ENCODE measurements at places on chromosomes 2 and 18. TPM values are rescaled to one million over a fixed set of nuclear protein-coding genes. Genes with fewer than 3 reads are reported as not detected.

Gene SERPINB10
- not detected for total RNA-seq

Gene KLHL14
- total RNA-seq, result 1.3 TPM

Gene SLC14A1
- total RNA-seq, result 0.36 TPM

Gene LRP2
- 0.23 TPM for total RNA-seq

Gene SERPINB5
- not detected for total RNA-seq

Gene ASXL3
- total RNA-seq, result 7.2 TPM

Gene RNF144A
- total RNA-seq, result 81.3 TPM

Gene CNNM3
- total RNA-seq, result 14.7 TPM

Gene CLASP1
- total RNA-seq, result 95.1 TPM

Gene LINC00305
- 16.4 TPM for total RNA-seq

GRCh38 chr2:176637486-176638166 is 368.4 kb downstream of the MTX2 start:
- H3K4me1 ChIP-seq, result peaks cover 9% of the 10 kb centered on the region
- H3K27ac ChIP-seq, result no peak overlapping the region
- peak overlapping the region; percentile 86 for H3K4me3 ChIP-seq
- no peaks in the 10 kb centered on the region for H3K36me3 ChIP-seq
- peaks cover 2% of the 10 kb centered on the region for H3K27me3 ChIP-seq

GRCh38 chr18:48348739-48349138 is 60.4 kb downstream of the ZBTB7C start:
- no peak for DNase-seq
- H3K4me1 ChIP-seq, result peaks cover under 1% of the 10 kb centered on the region
- peaks cover 5% of the 10 kb centered on the region for H3K27me3 ChIP-seq
- no peaks in the 10 kb centered on the region for H3K36me3 ChIP-seq
- H3K4me3 ChIP-seq, result no peak overlapping the region

- no peak overlapping the region for H3K4me3 ChIP-seq
- no peaks in the 10 kb centered on the region for H3K4me1 ChIP-seq
- H3K27ac ChIP-seq, result no peak overlapping the region
- H3K27me3 ChIP-seq, result no peaks in the 10 kb centered on the region
Measured at GRCh38 chr2:49237867-49238603, 83.7 kb upstream of the FSHR start.

GRCh38 chr2:235864302-235864701 is 303.9 kb downstream of the GBX2 start:
- no peak overlapping the region for H3K27ac ChIP-seq
- H3K4me1 ChIP-seq, result peaks cover 24% of the 10 kb centered on the region
- H3K27me3 ChIP-seq, result peaks cover 5% of the 10 kb centered on the region
- no peak for DNase-seq
- H3K4me3 ChIP-seq, result no peak overlapping the region
- no peaks in the 10 kb centered on the region for H3K36me3 ChIP-seq

GRCh38 chr18:29874519-29875098 is 1167.9 kb downstream of the DSC3 start:
- no peak overlapping the region for H3K27ac ChIP-seq
- no peak overlapping the region for H3K4me3 ChIP-seq
- peak; percentile 53 for DNase-seq
- no peaks in the 10 kb centered on the region for H3K36me3 ChIP-seq

- H3K4me1 ChIP-seq, result no peaks in the 10 kb centered on the region
- no peak overlapping the region for H3K4me3 ChIP-seq
- no peak overlapping the region for H3K27ac ChIP-seq
- H3K27me3 ChIP-seq, result no peaks in the 10 kb centered on the region
- peak; percentile 9 for DNase-seq
Measured at GRCh38 chr18:61435064-61435652, 101.9 kb downstream of the CDH20 start.

GRCh38 chr2:72950558-72951255 is 33.4 kb downstream of the EMX1 start:
- no peak overlapping the region for H3K4me3 ChIP-seq
- H3K27me3 ChIP-seq, result peaks cover 9% of the 10 kb centered on the region
- peaks cover 21% of the 10 kb centered on the region for H3K4me1 ChIP-seq
- no peak overlapping the region for H3K27ac ChIP-seq
- DNase-seq, result no peak

DNA sequence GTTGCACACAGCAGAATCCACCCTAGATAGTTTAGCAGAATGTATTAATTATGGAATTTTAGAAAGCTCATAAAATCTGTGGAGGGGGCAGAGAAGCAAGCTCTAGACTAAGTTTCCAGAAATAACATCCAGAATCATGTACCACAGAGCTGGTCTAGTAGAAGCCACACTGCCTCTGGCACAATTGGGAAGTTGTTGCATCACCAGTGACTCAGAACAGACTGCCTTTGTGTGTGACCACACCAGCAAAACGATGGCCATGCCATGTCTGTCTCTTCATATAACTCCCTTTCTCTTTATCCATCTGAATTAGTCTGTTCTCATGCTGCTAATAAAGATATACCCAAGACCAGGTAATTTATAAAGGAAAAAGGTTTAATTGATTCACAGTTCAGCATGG is 158.9 kb downstream of the CCDC148 start:
- no peaks in the 10 kb centered on the region for H3K36me3 ChIP-seq
- H3K27ac ChIP-seq, result no peak overlapping the region
- DNase-seq, result no peak
- H3K4me1 ChIP-seq, result no peaks in the 10 kb centered on the region
- no peak overlapping the region for H3K4me3 ChIP-seq

DNA sequence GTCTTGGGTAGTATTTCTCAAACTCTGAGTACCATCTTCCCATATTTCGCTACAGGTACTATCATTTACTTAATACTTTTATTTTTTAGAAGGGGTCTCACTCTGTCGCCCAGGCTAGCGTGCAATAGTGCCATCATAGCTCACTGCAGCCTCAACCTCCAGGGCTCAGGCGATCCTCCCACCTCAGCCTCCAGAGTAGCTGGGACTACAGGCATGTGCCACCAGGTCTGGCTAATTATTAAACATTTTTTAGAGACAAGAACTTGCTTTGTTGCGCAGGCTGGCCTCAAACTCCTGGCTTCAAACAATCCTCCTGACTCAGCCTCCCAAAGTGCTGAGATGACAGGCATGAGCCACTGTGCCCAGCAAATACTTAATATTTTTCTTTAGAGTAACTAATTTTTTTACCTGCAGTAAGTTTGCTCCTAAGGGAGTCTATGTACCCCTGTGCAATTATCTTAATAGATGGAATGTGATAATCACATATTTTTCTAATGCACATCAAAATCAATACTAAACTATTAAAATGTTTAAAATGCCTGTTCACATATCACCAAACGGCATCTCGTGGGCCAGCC is 100.6 kb upstream of the ST3GAL5 start:
- peaks cover 4% of the 10 kb centered on the region for H3K36me3 ChIP-seq
- DNase-seq, result no peak
- no peak overlapping the region for H3K4me3 ChIP-seq
- H3K4me1 ChIP-seq, result no peaks in the 10 kb centered on the region
- no peak overlapping the region for H3K27ac ChIP-seq
- no peaks in the 10 kb centered on the region for H3K27me3 ChIP-seq

GRCh38 chr2:164523726-164524125 is 97.6 kb downstream of the GRB14 start:
- no peak for DNase-seq
- no peak overlapping the region for H3K4me3 ChIP-seq
- no peak overlapping the region for H3K27ac ChIP-seq

DNA sequence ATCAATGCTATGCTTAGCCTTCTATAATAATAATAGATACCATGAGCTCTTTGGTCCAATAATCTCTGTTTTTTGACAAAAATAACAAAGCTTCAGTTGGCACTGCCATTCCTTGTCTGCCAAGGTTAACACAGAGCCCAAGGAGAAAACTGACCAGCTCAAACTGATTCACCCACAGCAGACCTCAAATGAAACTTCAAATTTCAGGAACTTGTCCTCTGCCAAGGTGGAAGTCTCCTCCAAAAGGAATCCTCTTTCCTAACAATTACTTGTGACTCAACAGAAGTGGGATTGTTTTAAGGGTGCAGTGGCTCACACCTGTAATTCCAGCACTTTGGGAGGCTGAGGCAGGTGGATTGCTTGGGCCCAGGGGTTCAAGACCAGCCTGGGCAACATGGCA is 12.1 kb downstream of the AAK1 start:
- H3K36me3 ChIP-seq, result no peaks in the 10 kb centered on the region
- no peak for DNase-seq
- peaks cover 16% of the 10 kb centered on the region for H3K4me1 ChIP-seq
- H3K27ac ChIP-seq, result no peak overlapping the region

GRCh38 chr18:50933684-50934083 is 34.2 kb upstream of the ELAC1 start:
- H3K4me1 ChIP-seq, result peaks cover 3% of the 10 kb centered on the region
- DNase-seq, result no peak
- H3K36me3 ChIP-seq, result no peaks in the 10 kb centered on the region
- H3K27me3 ChIP-seq, result peaks cover 1% of the 10 kb centered on the region
- no peak overlapping the region for H3K27ac ChIP-seq
- H3K4me3 ChIP-seq, result no peak overlapping the region

DNA sequence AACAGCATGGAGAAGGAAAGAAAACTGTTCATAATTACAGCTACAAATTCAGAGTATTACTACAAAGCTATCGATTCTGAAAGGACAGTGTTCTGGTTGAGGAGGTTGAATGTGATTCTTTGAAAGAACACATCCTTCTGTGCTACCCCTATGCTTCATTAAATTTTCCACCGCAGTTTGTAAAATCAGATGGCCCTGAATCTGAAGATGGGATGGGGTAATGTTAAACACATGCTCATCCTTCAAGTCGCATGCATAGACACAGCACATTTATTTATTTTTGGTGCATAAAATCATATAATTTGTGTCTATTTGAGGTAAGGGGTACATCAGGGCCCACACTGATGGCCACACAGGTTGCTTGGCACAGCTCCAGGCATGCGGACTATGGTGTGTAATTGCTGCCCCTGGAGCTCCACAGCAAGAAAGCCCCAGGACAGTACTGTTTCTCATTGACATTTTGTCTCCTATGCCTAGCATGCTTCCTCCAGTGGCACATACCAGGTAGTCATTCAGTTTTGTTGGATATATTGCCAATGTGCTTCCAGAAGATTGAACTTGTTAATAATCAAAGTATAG is 238.8 kb upstream of the TANK start:
- no peaks in the 10 kb centered on the region for H3K4me1 ChIP-seq
- no peak overlapping the region for H3K27ac ChIP-seq
- no peak for DNase-seq
- H3K4me3 ChIP-seq, result no peak overlapping the region
- H3K27me3 ChIP-seq, result peaks cover 2% of the 10 kb centered on the region

DNA sequence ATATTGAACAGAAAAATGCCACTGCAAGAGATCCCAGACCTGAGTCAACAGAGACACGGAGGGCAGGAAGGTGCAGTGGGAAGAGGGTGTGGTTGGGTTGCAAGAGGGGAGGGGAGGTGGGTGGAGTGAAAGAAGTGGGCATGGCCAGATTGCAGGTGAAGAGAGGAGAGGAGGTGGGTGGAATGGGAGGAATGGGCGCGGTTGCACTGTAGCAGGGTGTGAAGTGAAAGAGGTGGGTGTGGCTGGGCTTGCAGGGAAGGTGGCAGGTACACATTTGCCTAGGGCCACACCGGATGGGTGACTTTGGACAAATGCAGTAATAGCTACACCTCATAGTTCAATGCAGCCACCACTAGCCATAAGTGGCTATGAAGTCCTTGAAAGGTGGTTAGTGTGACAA is 71.1 kb downstream of the DOCK10 start:
- DNase-seq, result no peak
- no peaks in the 10 kb centered on the region for H3K36me3 ChIP-seq
- H3K27ac ChIP-seq, result no peak overlapping the region
- no peaks in the 10 kb centered on the region for H3K4me1 ChIP-seq
- no peaks in the 10 kb centered on the region for H3K27me3 ChIP-seq
- no peak overlapping the region for H3K4me3 ChIP-seq

DNA sequence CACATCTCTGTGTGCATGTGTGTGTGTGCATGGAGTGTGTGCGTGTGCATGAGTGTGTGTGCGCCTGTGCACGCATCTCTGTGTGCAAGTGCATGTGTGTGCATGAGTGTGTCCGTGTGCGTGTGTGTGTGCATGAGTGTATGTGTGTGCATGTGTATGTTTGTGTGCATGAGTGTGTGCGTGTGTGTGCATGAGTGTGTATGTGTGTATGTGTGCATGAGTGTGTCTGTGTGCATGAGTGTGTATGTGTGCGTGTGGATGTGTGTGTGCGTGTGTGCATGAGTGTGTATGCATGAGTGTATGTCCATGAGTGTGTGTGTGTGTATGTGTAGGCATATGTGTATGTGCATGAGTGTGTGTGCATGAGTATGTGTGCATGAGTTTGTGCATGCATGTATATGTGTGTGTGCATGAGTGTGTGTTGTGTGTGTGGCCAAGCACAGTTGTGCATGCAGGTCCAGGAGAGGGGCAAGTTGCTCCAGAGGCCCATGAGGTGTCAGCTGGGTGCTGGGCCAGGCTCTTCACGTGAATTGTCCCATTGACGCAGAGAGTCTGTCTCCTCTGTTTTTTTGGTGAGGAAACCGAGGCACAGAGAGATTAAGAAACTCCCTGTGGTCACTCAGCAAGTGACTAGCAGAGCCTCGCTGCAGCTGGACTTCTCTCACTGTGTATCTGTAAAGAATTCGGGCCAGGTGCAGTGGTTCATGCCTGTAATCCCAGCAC is 75.5 kb downstream of the ASB1 start:
- DNase-seq, result no peak
- H3K4me1 ChIP-seq, result peaks cover 4% of the 10 kb centered on the region
- H3K36me3 ChIP-seq, result no peaks in the 10 kb centered on the region
- no peak overlapping the region for H3K4me3 ChIP-seq

DNA sequence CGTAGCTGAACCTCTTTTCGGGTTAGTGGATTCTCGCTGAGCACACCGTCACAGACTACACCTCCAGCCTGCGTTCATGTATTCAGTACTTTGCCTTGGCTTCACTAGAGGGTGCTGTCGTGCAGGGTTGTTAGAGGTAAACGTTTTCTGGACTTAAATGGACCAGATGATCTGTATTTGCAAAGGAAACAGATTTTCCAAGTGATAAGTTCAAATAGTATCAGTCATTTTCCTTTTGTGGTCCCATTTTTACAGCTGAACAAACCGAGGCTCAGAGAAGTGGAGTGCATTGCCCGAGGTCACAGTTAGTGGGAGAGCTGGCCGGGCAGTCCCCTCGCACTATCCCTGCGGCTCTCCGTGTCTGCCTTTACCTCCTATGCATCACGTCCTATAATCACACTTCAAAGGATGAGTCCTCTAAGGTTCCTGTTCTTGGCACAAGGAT is 125.9 kb downstream of the MAP4K4 start:
- no peak overlapping the region for H3K4me3 ChIP-seq
- H3K36me3 ChIP-seq, result peaks cover 14% of the 10 kb centered on the region
- H3K27me3 ChIP-seq, result peaks cover 6% of the 10 kb centered on the region
- peak; percentile 58 for DNase-seq
- H3K27ac ChIP-seq, result peak overlapping the region; percentile 27

GRCh38 chr2:12334412-12334966 is 382.2 kb upstream of the TRIB2 start:
- H3K27me3 ChIP-seq, result peaks cover 2% of the 10 kb centered on the region
- no peak overlapping the region for H3K27ac ChIP-seq
- no peak for DNase-seq
- H3K4me3 ChIP-seq, result no peak overlapping the region

Measured in endothelial cell (in vitro differentiated cells).